Vein endothelial cell (primary cell): ENCODE measurements at places on chromosomes 13 and 19. TPM values are rescaled to one million over a fixed set of nuclear protein-coding genes. Genes with fewer than 3 reads are reported as not detected.

HCST gene
- not detected in 2 replicates for total RNA-seq

SPTBN4 gene
- not detected in 2 replicates for total RNA-seq

IL4I1 gene
- 2.6 and 6.2 TPM in 2 replicates for total RNA-seq

ELL gene
- 18.0 and 19.9 TPM in 2 replicates for total RNA-seq

ADGRE3 gene
- total RNA-seq: not detected in 2 replicates

ZNF284 gene
- 3.3 and 3.4 TPM in 2 replicates for total RNA-seq

SULT2A1 gene
- total RNA-seq: not detected in 2 replicates

GPC5 gene
- 0.19 and 2.9 TPM in 2 replicates for total RNA-seq

STX10 gene
- 63.2 and 79.7 TPM in 2 replicates for total RNA-seq

ZNF543 gene
- 10.1 and 11.7 TPM in 2 replicates for total RNA-seq

ZNF177 gene
- 0.98 and 1.3 TPM in 2 replicates for total RNA-seq

ZNF841 gene
- total RNA-seq: 17.8 and 20.9 TPM in 2 replicates

ZNF793 gene
- total RNA-seq: 0.86 and 0.98 TPM in 2 replicates

NUP58 gene
- total RNA-seq: 50.6 and 69.3 TPM in 2 replicates

IZUMO1 gene
- total RNA-seq: under 0.01 and 0.29 TPM in 2 replicates

VMAC gene
- 6.9 and 9.1 TPM in 2 replicates for total RNA-seq

GIPR gene
- total RNA-seq: under 0.01 TPM in 1 of 2 replicates, not detected in the other

ATXN8OS gene
- total RNA-seq: not detected in 2 replicates
